T-helper 2 cell (primary cell): ENCODE measurements at places on chromosomes 11 and 22.

GRCh38 chr11:79054636-79055035, 386.2 kb downstream of the TENM4 start:
- no peak for DNase-seq

DNA sequence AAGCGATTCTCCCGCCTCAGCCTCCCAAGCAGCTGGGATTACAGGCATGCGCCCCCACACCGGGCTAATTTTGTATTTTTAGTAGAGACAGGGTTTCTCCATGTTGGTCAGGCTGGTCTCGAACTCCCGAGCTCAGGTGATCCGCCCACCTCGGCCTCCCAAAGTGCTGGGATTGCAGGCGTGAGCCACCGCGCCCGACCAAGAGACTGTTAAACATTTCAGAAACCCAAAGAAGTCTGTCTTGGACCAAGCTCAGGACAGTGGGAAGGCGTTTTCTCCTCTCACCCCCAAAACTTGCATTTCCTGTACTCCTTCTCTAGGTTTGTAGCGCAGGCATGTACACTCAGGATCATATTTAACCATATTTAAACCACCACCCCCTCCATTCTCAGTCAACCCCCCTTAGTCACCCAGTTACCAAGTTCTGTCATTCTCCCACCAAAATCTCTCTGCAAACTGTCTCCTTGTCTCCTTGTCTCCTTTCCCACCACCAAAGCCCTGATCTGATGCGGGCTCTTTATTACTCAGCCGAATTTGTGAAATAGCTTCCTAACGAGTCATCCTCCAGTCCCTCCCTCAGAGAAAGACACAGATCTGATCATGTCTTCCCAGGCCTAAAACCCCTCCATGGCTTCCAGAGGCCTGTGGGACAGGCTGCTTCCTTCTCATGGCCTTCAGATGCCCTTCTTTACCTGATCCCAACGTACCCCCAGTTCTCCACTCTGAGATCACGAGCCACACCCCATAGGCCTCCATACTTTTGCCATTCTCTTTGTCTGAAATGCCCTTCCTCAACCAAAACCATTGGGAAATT, 29.0 kb upstream of the CREB3L1 start:
- DNase-seq, result no peak

DNA sequence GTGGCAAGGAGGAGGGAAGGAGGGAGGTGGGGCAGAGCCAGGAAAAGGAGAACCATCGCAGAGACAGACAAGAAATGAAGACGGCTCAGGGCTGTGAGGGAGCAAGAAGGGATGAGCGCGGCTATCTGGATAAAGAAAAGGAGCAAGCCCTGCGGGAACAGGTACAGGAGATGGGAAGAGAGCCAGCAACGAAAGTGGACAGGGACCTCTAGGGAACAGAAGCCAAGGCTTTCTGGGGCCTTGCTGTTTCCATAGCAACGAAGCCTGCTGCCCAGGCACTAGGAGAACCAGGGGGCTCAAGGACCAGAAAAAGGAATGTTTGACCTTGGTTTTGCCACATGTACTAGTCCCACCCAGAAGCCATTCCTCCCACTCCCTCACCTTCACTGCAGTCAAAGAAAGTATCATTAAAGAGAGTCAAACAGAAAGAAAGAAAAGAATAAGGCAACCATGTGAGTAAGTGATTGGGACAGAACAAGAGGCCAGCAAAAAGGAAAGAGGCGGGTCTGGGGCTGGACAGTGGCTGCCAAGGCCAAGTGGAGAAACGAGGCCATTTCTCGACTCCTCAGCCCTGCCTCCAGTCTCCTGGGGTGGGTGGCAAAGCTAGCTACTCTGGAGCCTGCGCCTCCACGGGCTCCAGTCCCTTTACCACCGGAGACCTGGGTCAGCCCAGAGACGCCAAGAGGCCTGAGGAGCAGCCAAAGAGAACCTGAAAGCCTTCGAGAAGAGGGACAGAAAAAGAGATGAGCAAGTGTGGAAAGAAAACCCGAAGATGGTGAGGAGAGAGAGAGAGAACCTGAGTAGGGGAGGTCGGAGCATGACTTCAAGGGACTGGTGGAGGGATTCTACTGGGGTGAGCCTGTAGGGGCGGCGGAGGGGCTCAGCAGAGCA, 35.1 kb downstream of the NRXN2 start:
- no peak for DNase-seq

DNA sequence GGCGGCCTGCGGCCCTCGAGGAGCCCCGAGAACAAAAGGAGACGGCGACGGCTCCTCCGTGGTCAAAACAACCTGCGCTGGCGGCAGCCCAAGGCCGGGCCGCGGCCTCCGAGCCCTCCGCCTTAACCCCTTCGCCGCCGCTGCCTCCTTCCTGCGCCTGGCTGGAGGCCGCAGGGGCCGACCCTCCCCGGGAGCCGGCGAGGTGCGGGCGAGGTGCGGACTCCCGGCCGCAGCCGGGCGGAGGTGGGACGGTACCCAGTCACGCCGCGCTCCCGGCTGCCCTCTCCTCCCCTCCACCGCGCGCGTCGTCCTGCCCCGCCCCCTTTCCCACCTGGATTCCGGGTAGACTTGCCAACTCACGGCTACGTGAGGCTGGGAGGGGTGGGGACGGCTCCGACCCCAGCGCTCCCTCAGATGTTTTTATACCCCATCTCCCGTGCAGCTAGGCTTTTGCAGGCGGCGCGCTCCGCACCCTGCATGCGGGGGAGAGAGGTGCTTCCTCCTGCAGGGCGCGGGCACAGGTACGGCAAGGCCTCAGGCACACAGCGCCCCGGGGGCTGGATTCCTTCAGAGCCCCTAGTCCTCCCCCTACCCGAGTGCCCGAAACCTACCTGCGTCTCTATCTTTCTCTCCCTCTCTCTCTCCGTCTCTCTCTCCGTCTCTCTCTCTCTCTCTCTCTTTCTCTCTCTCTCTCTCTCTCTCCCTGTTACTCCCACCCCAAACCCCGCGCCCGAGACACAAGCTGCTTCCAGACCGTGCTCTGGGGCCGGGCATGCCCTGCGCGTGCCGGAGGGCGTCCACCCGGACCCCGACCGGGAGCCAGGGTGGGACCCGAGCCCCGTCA, 2.0 kb downstream of the PDGFB start:
- DNase-seq, result no peak

- DNase-seq, result peak; percentile 97
These were observed 1.4 kb downstream of the MFNG start for GRCh38 chr22:37484480-37485394.

- DNase-seq, result no peak
These were observed 382.6 kb upstream of the SYN3 start for GRCh38 chr22:33440756-33441155.

- DNase-seq, result no peak
These were observed 12.7 kb upstream of the CAPN5 start for GRCh38 chr11:77054084-77054483.

- DNase-seq, result no peak
These were observed 56.1 kb upstream of the GRAMD1B start for GRCh38 chr11:123373754-123374621.

DNA sequence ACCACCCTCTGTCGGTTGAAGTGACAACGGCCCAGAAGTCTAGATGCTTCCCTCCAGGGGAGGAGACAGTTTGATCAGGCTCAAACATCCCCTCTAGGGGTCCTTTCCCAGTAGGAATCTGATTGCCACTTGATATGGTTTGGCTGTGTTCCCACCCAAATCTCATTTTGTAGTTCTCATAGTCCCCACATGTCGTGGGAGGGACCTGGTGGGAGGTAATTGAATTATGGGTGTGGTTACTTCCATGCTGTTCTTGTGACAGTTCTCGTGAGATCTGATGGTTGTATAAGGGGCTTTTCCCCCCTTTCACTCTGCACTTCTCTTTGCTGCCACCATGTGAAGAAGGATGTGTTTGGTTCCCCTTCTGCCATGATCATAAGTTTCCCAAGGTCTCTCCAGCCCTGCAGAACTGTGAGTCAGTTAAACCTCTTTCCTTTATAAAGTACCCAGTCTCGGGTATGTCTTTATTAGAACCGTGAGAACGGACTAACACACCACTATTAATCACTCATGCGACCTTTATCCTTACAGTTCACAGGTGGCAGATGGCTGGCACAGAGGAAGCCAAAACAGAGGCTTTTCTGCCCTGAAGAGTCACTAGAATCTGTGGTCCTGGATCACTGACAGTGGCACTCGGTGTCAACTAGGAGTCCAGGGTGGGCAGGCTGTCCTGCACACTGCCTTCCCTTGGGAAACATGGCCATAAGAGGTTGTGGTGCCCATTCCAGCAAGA, 21.6 kb downstream of the ASPHD2 start:
- DNase-seq, result no peak

GRCh38 chr22:27501191-27501936, 300.2 kb downstream of the MN1 start:
- no peak for DNase-seq

DNA sequence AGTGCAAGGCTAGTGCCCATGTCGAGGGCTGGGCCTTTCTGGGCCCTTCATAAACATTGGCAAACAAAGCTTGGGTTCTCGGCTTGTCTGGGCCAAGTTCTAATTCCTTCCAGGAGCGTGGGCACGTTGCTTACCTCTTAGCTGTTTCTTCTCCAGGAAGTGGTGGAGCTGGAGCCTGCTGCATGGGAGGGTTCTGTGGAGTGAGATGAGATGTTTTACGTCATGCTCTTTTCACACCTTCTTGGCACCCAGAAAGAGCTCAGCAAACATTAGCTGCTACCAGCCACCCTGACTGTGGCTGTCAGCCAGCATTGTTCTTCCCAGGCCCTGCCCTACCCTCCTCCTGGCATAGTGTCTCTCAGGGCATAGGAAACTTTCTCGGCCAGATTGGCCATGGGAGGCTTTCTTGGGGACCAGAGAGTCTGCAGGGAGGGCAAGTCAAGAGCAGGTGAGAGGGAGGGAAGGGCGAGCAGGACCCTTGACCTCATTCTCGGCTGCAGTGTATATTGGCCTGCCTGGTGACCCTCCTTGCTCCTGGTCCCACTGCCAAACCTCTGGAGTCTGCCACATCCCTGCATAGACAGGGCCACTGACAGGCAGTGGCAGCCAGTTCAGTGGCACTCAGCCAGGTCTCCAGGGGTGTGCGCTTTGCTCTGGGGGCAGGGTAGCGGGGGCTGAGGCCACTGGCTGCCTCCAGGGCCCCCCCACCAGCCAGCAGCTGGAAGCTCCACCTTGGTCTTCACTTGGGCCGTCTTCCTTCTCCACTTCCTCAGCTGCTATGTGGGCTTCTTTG, 98.8 kb downstream of the BCR start:
- DNase-seq, result no peak

GRCh38 chr11:42526426-42526825, 785.4 kb upstream of the API5 start:
- DNase-seq, result no peak

GRCh38 chr22:16651217-16651616, 58.6 kb upstream of the CCT8L2 start:
- DNase-seq, result no peak

DNA sequence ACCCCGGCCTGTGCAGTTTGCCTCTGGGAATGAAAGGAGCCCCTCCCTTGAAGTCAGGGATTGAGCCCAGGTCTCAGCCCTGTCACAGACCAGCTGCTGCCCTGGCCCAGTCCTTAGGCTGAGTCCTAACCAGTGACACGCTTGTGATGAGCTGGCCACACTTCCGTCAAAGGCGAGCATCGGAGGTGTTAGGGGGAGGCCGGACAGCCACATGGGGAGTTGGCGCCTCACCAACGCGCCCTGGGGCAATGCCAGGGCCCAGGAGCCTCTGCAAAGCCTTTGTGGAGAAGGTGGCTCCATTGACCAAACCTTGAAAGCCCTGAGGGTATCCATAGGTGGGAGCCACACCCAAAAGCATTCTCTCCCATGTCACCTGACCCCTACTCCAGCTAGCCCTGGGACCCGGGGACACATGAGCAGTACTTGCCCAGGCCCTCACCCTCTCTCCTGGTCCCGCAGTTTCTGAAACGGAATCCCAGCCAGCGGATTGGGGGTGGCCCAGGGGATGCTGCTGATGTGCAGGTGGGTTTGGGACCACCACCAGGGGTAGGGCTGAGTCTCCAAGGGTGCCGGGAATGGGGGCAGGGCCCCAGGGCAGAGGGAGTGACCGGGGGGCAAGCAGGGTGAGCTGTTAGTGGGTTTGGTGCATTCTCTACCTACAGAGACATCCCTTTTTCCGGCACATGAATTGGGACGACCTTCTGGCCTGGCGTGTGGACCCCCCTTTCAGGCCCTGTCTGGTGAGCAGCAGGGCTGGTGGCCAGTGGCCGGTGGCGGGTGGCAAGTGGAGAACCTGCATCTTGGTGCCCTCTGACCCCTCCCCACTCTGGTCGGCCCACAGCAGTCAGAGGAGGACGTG, 3.7 kb downstream of the PTPRCAP start:
- DNase-seq, result no peak

DNA sequence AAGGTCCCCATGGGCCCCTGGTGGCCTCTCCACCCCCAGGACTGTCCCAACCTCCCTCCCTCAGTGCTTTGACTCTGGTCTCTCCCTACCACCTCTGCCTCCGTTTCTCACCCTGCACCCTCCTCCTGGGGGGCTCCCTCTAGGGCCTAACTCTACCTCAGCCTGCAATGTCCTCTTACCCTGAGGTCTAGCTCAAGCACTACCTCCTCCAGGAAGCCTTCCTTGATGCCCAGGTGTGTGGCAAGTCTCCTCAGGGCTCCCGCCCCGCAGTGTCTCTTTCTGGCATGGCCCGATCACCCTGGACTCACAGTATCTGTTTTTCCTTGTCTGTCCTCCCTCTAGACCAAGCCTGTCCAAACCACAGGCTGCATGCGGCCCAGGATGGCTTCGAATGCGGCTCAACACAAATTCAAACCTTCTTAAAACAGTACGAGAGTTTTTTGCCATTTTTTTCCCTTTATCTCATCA, 90.8 kb downstream of the PHF21B start:
- DNase-seq, result no peak

GRCh38 chr11:2791521-2792380, 92.0 kb upstream of the KCNQ1OT1 start:
- DNase-seq, result no peak

DNA sequence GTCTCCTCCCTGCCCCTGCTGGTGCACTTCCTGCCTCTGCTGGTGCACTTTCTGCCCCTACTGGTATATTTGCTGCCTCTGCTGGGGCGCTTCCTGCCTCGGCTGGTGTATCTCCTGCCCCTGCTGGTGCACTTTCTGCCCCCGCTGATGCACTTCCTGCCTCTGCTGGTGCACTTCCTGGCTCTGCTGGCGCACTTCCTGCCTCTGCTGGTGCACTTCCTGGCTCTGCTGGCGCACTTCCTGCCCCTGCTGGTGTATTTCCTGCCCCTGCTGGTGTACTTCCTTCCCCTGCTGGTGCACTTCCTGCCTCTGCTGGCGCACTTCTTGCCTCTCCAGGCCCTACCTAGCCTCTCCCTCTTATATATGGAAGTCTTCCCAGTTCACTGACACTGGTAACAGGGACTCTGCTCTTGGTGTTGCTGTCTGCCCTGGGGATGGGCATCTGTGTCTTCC, 10.1 kb downstream of the MTFP1 start:
- peak; percentile 57 for DNase-seq

- DNase-seq, result no peak
These were observed 32.4 kb upstream of the ARHGAP32 start for GRCh38 chr11:129224538-129224937.

DNA sequence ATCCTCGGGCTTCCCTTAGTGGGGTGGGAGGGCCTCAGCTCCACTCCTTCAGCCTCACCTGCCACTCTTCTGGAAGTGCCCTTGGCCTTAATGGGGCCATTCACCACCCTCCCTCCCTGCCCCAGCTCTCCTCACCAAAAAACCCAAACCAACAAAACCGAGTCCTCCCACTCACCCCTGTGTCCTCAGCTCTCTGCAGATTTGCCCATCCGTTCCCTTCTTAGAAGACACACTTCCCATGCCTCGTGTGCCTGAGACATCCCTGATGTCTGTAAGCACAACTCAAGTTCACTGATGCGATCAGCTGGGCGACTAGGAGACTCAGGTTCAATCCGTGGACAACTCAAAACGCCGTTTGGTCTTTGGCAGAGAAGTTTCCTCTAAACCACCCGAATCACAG, 839.2 kb downstream of the TBC1D22A start:
- DNase-seq, result no peak

GRCh38 chr11:15655552-15655951, 540.8 kb downstream of the INSC start:
- no peak for DNase-seq
